ENCODE measurements at places on chromosomes 3 and 15. TPM values are rescaled to one million over a fixed set of nuclear protein-coding genes. Genes with fewer than 3 reads are reported as not detected.

The ABI3BP gene
- 7.0 TPM for total RNA-seq

The ANKRD63 gene
- total RNA-seq: not detected

The STAB1 gene
- 0.62 TPM for total RNA-seq

The EPHB1 gene
- total RNA-seq: 0.12 TPM

The RCCD1 gene
- total RNA-seq: 18.3 TPM

The SAXO2 gene
- total RNA-seq: 0.22 TPM

The VEPH1 gene
- total RNA-seq: 56.1 TPM
